ENCODE measurements at places on chromosomes 7 and 10.

- DNase-seq, result no peak
These were observed 263.4 kb downstream of the BICC1 start for GRCh38 chr10:58775960-58776567.

GRCh38 chr10:121615435-121615793 lies 17.2 kb upstream of the FGFR2 start:
- DNase-seq, result no peak

DNA sequence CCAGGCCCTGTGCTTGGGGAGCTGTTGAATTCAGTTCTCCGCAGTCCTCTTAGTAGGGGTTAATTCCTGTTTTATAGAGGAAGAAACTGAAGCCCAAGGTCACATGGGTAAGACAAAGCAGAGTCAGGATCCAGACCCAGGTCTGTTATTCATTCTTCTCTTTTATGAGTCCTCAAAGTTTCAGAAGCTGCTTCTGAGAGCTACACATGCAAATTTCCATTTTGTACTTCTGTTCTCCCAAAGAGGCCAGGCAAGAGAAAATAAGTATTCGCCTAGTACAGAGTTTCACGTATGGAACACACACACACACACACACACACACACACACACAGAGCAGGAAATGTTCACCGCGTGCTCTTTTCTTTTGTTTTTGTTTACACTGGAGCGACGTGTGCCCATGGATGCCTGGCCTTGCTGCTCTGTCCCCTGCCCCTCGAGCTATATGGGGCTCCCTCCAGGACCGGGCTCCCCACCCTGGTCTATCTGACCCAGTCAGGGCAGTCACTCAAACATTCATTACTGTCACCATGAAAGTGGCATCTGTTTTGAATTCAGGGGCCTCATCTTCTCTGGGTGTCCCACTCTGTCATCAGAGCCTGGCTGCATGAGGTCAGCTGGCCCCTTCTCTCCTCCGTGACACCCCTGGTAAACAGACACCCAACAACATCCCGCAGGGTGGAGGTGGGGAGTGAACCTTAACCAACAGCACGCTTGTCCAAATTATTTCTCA lies 84.4 kb downstream of the TNS3 start:
- no peak for DNase-seq

DNA sequence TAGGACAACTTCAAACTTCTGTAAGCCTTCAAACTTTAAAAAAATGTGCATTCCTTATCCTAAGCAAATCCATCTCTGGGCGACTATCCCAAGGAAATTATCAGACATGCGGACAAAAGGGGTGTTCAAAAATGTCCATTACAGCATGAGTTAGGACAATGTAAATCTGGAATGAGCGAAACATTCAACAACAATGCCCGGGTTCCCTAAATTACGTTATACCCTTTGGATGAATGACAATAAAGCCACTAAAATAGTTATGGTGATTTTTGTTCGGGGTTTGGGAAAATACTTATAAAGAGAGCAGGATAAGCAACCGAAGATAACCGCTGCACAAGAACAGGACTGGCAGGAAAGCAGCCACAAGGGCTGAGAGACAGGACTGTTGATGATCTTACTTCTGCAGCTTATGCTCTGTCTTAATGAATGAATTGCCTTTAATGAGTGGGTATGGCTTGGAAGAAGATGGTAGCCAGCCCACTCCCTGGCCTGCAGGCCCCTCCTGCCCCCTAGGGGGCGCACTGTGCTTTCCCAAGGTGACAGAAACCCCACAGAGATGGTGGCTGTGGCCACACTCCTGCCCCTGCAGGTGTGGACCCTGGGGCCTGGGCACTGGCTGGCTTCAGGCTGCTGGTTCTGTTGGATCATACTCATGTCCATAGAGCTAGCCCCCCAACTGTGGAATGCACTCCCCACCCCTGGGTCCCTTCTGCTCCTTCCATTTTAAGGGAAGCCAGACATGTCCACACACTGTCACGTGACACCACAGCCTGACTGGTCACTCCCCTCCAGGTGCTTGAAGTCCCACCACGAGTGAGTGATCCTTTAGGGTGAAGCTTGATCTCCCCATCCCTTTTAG lies 45.0 kb downstream of the ZCCHC24 start:
- no peak for DNase-seq

DNA sequence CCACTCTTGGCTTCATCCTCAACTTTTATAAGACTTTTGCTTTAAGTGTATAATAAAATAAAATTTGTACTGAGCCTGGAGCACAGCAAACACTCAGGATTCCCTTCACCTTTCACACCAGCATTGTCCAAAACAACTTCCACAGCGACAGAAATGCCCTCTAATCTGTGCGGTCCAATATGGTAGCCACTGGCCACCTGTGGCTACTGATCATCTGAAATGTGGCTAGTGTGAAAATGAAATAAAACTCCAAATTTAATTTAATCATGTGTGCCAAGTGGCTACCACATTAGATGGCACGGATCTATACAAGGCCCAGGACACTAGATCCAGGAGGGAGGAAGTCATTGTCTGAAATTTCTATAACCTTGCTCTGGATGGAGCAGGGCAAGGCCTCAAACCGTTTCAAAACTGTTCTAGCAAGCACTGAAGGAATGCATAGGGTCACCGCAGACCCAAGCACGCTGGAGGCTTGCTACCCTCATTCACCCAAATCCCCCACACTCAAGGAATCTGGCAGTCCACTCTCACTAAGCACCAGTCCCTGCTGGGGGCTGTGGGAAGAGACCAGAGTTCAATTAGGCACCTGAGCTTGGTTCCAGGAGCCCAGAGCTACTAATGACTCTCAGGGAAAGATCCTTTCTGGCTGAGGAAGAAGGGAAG lies 6.3 kb upstream of the MYO1G start:
- no peak for DNase-seq

- no peak for DNase-seq
These were observed 41.3 kb downstream of the PHTF2 start for GRCh38 chr7:77839919-77840318.
